ENCODE measurements at places on chromosomes 5 and 9. TPM values are rescaled to one million over a fixed set of nuclear protein-coding genes. Genes with fewer than 3 reads are reported as not detected.

The ADGRD2 gene
- total RNA-seq, result not detected

GRCh38 chr9:70761139-70761670 is 346.7 kb upstream of the KLF9 start:
- DNase-seq, result no peak

GRCh38 chr9:69916950-69917349 is 96.3 kb downstream of the CFAP95 start:
- DNase-seq, result no peak

- DNase-seq, result no peak
Observed at GRCh38 chr5:146249801-146250200, 46.4 kb downstream of the RBM27 start.

DNA sequence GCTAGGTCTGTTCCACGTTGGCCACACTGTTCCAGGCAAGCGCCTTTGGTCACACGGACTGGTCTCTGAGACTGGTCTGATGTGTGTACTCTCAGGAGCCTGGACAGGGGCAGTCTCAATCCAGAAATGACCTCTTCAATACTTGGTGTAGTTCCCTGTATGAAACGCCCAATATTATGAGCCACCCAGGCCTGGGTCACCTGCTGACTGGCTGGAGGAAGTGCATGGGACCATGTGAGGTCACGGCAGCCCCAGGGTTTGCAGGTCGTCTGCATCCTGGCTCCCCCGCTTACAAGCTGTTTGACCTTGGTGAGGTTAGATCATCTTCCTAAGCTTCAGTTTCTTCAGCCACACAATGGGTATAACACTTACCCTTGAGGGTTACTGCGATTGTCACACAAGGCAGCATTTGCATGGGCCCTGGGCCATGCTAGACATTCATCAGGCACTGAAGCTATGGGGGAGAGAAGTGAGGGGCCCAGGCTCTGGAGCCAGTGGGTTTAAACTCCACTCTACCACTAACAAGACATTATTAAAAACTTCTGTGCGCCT is 5.2 kb upstream of the GRHPR start:
- DNase-seq, result no peak

GRCh38 chr5:172113036-172113435 is 75.0 kb downstream of the STK10 start:
- peak; percentile 94 for DNase-seq

The SPATA31A6 gene
- not detected for total RNA-seq

The CREBRF gene
- 10.0 TPM for total RNA-seq

DNA sequence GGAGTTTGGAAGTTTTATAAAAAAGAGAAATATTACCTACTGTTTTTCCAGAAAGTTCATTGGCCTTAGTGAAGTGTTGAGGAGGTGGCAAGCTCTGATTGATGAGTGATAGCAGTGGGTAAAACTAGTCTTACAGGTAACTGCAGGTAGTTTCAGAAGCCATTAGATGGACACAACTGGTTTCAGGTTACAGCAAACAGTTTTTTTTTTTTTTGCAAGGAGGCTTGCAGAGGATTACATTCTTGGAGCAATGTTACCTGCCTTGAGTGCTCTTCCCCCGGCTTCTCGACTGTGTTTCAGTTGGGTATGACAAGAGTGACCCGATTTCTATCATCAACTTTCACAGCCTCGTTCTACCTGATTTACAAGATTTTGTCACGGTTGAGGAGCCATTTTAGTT is 333.4 kb downstream of the YTHDC2 start:
- DNase-seq, result no peak

GRCh38 chr9:5611321-5612184 is 17.4 kb upstream of the RIC1 start:
- DNase-seq, result no peak

DNA sequence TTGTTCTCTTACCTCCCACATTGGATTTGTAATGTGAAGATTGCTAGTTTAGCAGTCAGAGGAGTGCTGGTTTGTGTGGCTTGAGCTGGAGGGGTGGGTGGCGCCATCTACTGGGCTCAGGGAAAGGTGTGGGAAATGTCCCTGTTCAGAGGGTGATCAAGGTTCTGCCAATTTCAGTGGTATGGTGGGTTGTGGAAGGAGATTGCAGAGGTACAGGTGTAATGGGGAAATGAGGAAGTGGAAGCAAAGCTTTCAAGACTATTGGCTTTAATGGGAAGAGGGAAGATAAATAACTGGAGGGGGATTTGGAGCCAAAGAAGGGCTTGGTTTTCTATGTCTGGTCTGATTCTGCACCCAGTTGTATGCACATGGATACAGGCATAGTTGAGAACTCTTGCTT is 76.4 kb downstream of the OSMR start:
- peak; percentile 58 for DNase-seq

DNA sequence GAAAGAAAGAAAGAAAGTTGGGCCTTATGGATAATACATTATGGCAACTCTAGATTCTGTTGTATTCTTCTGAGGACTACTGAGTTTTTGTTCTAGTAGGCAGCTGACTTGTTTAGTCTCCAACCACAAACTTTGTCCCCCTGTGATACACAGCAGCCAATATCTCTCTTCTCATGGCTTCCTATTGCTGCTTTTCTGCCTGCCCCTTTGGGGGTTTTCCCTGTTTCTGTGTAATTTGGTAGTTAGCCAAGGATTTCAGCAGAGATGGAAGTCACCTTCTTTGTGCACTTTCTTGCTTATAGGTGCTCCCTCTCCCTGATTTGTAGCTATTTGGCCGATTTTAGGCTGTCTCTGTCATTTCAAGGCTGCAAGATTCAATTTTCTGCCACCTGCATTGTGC is 109.6 kb downstream of the FGF1 start:
- no peak for DNase-seq

DNA sequence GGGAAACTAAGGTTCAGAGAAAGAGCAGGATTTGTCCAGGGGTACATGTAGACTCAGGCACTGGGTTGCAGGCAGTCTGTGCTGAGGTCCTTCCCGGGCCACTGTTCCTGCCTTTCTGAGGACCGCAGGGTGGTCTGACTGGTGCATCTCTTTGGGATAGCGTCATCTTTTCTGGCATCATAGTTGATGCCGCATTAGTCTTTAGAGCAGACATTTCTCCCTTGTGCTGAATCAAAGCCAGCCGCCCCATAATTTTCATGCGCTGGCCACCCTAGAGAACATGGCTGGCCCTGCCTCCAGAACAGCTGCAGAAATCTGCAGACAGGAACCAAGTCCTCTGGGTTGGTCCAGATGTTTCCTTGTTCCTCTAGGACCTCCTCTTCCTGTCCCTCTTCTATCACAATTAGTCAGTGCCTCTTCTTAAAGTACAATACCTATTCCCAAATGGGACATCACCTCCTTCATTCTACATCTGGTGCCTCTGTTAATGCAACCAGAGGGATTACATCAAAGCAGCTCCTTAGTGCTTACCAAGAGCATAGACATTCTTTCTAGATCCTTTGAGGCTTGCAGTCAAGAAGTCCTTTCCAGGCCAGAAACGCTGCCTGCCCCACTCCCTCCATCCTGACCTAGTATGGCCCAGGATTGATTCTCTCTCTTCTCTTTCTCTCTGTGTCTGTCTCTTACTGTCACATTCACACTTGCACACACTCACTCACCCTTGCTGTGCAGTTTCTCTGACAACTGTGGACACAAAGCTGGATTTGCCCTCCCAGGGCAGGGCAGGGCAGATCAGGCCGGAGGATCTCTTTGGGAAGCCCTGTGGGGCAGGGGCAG is 42.0 kb upstream of the ORM1 start:
- DNase-seq, result no peak

Data from activated CD8-positive, alpha-beta T cell treated with anti-CD3 and anti-CD28 coated beads, Interleukin-2, amount 10 ng/mL, durations not matched to agents 7 days and 5 days (primary cell).